Memory B cell (primary cell): ENCODE measurements at places on chromosomes 5 and 9.
A peak's percentile ranks its signal among the peaks of the same experiment; 100 is the strongest.

DNA sequence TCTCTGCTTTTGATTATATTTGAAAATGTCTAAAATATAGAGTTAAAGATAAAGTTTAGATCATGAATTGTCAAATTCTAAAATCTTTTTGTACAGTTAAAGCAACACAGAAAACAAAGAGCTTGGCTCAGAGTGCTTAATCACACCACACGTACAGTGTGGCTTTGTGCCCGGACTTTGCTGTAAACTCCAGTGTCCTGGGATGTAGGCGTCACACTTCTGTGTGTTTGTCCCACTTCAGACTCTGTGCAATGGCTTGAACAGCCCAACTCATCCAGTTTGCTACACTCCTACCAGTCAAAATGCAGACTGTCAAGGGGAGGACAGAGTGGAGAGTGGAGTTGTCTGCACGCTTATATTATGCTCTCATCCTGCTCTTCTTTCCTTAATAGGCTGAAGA lies 45.3 kb downstream of the SMARCA2 start:
- no peak for DNase-seq

DNA sequence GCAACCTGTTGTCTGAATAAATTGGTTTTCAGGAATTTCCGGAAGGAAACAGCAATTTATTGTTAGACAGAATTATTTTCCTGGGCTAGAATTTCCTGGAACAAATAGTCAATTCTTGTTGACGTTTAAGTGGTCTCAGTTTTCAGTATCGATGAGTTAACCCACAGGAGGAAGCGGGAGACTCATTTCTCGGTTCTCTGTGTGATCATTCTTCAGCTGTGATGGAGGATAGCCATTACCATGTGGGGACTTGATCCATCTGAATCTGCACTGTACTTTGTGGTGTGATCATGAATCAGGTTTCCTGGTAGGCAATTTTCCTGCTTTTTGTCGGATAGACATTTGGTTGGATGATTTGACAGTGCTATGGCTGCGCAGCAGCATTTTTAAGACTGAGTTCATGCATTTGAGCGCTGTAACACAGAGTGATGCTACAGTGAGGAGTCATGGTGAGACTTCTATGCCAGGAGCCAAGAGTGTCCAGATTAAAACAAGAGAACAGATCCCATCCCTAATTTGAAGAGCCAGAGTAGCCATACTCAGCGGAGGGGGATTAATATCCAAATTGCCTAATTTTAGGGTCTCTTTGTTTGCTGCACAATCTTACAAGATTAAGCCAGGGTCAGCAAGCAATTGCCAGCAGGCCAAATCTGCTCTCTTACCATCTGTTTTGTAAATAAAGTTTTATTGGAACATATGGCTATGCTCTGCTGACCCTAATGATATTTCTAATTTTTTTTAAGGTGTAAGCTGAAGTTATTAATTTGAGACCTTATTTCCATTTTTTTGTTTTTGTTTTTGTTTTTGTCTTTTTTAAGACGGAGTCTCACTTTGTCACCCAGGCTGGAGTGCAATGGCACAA lies 355.9 kb downstream of the RAB3C start:
- DNase-seq = no peak

DNA sequence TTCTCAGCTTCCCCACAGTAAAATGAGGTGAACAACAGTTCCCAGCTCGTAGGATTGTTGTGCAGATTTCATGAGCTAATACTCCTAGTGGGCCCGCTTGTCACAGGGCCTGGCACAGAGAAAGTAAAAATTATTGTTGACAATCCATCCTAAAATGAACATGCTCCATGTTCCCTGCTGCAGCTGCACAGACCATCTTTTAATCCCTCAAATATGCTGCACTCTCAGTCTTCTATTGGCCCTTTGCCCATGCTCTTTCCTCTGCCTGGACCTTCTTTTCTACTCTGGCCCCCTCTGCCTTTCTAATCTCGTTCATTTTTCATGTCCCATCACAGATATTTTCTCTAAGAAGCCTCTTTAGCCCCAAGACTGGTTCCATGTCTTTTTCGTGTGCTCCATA lies 117.7 kb upstream of the NR3C1 start:
- no peak for DNase-seq

DNA sequence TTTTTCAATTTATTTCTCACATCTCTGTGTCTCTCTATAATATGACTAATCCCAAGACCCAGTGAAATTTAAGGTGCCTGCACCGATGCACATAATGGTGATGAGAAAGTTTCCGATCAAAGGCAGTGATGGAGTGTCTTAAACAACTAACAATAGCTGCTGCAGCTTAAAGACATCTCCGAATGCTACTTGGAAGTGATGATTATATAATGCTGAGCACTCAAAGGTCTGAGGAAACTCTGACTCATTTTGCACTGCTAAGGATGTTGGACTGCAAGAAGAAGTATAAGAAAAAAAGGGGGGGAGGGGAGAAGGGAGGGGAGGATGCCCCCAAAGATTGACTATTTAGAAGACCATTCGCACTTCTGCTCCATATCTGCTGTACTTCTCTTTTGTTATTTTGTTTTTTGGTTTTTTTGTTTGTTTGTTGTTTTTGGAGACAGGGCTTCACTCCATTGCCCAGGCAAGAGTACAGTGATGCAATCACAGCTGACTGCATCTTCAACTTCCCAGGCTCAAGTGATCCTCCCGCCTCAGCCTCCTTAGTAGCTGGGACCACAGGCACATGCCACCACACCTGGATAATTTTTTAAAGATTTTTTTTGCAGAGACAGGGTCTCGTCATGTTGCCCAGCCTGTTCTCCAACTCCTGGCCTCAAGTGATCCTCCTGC lies 192.2 kb downstream of the HSD17B3 start:
- DNase-seq = no peak

GRCh38 chr9:89593727-89594427 lies 10.9 kb upstream of the GADD45G start:
- DNase-seq = peak; percentile 66

GRCh38 chr5:38445374-38446028 lies 110.9 kb downstream of the LIFR start:
- no peak for DNase-seq

GRCh38 chr5:39980056-39980455 lies 555.3 kb upstream of the DAB2 start:
- DNase-seq = no peak
